Psoas muscle (tissue), 8 donors: ENCODE measurements at places on chromosomes 2 and 18. TPM values are rescaled to one million over a fixed set of nuclear protein-coding genes. Genes with fewer than 3 reads are reported as not detected.
A peak's percentile ranks its signal among the peaks of the same experiment; 100 is the strongest.

GRCh38 chr2:159183346-159183745, 103.2 kb downstream of the WDSUB1 start:
- no peak for DNase-seq

DNA sequence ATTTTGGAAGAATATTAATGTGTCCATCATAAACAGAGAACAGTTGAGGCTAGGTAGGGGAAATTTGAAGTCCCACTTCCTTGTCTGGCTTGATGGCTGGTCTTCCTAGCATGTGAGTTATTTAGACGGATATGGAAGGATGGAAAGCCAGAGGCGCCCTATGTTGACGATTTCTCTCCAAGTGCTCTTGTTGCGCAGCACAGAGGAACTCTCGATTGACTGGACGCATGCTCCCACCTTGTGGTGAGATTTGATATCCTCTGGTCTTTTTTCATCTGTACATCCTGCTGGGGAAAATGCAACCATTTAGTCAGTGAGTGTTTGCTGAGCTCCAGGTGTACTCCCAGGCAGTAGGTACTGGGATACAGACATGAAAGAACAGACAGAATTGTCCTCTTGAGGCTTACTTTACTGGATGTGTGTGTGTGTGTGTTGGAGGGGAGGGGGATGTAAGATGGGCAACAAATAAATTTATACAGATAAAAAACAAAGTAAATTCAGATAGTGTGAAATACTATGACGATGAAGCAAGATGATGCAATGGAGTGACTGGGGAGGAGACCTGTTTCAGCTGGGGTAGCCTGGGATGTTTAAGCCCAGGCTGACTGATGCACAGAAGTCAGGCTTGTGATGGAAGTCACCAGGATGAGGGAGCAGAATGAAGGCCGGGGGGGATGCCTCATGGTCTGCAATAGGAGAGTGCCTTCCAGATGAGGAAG, 137.2 kb downstream of the TRIM43 start:
- peak; percentile 50 for DNase-seq

DNA sequence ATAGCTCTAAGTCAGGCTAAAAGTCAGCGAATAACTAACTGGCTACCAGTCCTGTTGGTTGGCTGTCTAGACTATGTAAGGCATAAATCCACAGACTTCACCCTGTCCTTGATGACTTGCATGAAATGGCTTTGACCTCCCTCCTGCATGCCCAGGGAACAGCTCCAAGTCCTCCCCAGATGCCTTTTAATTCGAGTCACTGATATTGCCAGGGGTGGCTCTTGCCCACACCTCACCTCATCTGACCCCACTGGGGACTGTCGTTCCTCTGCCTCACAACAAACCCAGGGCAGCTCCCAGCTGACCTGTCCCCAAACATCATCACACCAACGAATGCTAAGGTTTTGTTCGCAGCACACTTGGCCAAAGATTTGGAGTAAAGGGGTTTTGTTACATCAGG, 396.0 kb upstream of the ID2 start:
- no peak for DNase-seq

Gene ANKRD62
- total RNA-seq: not detected

Gene CACNB4
- total RNA-seq: 1.1 TPM

DNA sequence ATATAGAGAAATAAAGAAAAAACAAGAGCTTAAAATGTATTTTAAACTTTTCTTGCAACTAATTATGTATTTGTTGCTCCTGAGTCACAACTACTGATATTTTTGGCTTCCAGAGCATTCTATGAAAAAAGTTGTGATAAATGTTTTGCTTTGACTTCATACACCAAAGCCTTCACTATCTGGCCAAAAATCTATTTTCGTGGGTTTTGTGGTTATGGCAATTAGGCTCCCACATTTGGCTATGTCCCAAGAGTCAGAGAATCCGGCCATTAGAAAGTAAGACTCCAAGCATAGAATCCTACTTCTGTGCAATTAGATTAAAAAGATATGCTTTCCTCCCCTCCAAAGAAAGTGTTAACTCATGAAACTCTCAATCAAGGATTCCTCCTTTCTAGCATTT, 1456.1 kb upstream of the ACVR2A start:
- no peak for DNase-seq

Gene CELF4
- total RNA-seq: not detected

DNA sequence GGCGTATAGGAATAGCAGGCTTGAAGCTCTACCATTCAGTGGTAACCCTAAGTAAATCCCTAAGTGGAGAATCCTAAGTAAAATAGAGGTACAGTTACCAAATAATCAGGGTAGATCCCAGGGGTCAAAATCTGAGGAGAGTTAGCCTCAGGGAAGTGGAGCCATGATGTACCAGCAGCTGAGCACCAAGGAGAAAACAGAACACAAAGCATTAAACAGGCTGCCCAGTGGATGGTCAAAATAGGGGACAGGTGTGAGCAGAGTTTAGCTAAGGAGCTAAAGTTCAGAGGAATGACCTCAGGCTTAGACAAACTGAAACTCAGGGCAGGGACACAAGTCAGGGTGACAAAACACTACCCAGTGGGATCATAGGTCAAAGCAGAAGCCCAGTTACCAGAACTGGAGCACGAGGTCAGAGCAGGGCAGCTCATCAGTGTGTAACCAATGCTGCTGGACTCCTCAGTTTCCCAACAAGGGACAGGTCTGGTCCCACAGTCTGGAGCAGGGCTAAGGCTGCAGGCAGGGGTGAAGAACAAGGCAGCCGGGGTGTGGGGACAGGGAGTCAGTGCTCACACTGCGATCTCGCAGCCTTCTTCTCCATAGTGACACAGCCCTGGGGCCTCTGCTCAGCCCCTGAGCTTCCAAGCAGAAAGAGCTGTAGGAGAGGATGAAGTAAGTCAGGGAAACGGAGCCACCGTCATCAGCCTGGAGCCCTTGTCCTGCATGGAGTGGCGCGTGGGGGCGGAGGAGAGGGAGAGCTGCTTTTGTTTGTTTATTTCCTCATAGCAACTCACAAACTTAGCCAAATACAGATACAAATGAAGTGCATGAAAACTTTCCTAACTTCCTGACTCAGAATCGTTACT, 264.0 kb downstream of the MREG start:
- DNase-seq: peak; percentile 78

Gene KRTCAP3
- total RNA-seq: 1.5 TPM

Gene ZSCAN30
- total RNA-seq: 9.0 TPM

Gene LIMS4
- total RNA-seq: 4.5 TPM
